ENCODE measurements at places on chromosomes 7 and 10.

DNA sequence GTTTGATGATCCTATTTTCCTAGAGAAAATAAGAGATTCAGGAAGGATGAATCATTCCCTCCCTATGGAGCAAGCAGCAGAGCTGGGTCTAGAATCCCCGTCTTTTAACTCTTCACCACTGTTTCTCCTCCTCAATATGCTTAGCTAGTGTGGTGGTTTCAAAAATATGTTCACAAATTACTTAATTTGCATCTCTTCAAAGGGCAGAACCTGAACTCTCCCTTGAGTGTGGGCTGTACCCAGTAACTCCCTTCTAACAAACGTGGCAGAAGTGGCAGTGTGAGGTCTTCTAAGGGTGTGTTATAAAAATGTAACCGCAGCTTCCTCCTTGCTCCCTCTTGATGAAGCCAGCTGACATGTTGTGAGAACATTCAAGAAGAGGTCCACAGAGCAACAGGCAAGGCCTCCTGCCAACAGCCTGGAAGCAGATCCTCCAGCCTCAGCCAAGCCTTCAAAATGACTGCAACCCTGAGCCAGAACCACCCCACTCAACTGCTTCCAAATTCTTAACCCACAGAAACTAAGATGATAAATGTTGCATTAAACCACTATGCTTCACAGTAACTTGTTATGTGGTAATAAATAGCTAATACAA lies 36.6 kb downstream of the SRPK2 start:
- DNase-seq, result peak; percentile 98

GRCh38 chr7:107170051-107170915 lies 1.5 kb downstream of the HBP1 start:
- no peak for DNase-seq

DNA sequence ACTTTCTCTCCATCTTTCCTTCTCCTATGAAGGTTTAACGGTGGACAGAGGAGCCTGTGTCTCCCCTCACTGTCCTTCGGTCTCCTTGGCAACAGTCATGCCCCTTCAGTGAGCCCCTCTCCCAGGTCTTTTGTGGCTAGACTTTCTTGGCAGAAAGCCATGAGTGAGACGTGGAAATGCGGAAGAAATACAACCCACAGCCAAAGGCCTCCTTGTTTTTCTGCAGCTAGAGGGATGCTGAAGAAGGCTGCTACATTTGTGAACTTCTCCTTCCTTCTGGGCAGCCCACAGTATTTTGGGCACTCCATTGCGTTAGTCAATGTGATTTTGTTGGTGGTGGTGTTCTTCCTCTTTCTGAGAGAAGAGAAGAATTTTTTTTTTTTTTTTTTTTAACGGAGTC lies 333.7 kb upstream of the PODXL start:
- DNase-seq, result no peak

DNA sequence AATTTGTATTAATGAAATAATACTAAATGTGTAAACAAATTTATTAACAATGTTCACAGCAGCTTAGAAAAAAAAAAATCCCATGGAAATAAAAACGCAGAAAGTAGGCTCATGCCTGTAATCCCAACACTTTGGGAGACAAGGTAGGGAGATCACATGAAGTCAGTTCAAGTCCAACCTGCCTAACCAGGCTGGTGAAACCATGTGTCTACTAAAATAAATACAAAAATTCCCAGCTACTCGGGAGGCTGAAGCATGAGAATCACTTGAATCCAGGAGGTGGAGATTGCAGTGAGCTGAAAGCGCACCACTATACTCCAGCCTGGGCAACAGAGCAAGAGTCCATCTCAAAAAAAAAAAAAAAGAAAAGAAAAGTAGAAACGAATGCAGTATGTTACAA lies 36.2 kb downstream of the LARP4B start:
- DNase-seq, result no peak

DNA sequence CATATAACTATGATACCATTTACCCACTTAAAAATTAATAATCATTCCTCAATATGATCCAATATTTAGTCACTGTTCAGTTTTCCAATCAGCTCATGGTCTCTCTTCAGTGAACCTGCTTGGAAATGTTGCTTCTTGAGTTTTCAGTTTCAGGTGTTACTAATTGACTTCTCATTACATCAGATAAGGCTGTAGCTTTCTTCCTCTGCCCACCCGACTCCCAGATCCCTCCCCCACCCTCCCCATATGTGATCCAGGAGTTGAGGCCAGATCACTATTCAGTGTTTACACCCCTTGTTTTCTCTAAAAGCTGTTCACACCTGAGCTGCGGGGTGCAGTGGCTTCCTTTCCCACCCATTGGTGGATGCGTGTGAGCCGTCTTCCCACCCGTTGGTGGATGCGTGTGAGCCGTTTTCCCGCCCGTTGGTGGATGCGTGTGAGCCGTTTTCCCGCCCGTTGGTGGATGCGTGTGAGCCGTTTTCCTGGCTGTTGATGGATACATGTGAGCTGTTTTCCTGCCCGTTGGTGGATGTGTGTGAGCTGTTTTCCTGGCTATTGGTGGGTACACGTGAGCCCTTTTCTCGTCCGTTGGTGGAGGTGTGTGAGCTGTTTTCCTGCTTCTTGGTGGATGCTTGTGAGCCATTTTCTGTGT lies 3.2 kb upstream of the MTG1 start:
- DNase-seq, result no peak

DNA sequence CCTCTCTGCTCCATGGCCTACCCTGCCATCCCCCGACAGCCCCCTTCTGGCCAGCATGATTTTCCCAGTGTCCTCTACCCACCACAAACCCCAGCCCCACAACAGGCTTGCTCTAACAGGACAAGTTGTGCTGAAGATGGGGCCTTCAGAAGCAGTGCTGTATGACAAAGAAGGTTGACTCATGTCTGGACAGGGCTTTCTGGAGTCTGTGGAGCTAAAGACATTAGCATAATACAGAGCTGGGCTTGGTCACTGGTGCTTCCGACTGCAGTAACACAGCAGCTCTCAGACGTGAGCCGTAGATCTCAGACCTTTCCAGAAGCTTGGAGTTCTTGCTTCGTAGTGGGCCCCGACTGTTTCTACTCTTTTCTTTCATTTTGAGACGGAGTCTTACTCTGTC lies 100.5 kb downstream of the GTF2IRD1 start:
- DNase-seq, result no peak

DNA sequence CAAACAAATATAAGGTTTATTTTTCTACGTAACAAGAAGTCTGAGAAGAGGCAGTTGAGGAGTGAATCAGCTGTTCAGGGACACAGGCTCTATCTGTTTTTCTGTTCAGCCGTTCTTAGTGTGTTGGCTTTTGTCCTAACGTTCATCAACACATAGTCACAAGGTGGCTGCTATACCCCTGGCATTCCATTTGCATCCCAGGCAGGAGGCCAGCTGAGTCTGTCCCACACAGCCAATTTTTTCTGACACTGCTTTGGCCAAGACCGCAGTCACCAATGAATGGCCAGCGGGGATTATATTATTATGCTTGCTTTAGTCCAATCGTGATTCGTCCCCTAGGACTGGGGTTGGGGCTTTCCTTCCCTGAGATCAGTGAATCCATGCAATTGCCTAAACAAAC lies 143.4 kb upstream of the CHST15 start:
- DNase-seq, result no peak

- no peak for DNase-seq
These were observed 47.9 kb upstream of the DOCK1 start for GRCh38 chr10:126857178-126857806.

DNA sequence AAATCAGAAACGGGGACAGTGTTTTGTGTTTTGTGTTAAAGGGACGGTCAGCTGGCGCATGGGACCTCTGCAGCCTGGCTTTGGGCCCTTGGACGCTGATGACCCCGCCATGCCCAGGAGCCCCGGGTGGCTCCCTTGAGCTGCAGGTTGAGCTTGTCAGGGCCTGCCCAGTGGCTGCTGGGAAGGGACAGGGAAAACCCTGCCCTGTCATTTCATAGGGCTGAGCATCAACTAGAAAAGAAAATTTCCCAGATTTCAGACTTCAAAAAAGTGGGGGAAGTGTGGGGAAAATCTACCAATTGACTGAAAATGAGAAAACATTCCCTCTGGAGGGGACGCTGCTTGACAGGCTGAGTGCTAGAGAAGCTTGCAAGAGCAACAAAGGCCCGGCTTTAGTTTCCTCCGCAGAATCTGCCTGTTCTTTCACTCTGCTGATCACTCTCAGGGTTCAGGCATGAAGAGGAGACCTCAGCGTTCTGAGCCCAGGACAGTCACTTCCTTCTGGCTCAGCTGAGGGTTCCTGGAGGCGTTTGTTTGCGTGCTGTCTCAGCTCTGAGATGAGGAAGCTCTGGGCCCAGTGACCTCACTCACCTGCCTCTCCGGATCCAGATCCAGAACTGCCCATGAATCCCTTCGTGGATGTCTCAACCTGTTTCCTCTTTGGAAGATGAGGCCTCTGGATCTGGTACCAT lies 18.6 kb upstream of the DNAJB6 start:
- DNase-seq, result peak; percentile 29

DNA sequence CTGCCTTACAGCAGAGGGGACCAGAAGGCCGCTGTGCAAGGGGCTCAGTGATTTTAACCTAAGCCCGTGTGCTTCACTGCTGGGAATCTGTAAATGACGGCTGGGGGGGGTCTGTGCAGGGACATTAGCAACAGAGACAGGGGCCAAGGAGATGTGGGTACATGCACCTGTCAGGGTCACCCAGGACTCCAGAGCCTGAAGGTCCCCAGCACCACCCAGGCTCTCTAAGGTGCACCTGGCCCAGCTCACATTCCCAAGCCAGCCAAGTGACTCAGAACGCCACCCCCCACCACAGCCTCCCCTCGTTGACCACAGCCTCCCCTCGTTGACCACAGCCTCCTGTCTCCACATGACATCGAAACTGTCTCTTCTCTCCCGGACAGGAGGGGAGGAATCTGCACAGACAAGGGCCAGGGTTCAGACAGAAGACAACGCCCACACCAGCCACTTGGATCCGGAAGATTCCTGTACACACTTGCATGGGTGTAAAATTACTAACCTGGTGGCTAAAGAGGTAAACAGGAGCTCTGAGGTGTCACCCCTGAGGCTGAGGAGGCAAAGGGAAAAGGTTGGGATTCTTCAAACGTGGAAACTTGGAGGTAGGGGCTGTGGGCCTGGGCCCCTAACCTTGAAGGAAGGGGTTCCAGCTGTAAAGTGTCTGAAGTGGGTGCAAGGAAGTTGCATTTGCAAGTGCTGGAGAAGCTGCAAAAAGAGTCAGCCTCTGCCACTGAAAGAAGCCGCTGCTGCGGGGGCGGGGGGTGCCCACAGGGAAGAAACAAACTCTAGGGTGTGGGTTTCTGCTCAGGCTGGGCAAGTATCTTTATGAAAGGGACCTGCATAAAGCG lies 27.0 kb downstream of the CALML3 start:
- DNase-seq, result no peak

GRCh38 chr7:107951172-107951787 lies 51.7 kb downstream of the LAMB1 start:
- DNase-seq, result no peak

GRCh38 chr7:30369879-30370278 lies 85.5 kb downstream of the ZNRF2 start:
- no peak for DNase-seq

- no peak for DNase-seq
These were observed 8.9 kb downstream of the MYO1G start for GRCh38 chr7:44969701-44970522.

GRCh38 chr7:115911465-115911864 lies 119.1 kb downstream of the TFEC start:
- DNase-seq, result no peak

DNA sequence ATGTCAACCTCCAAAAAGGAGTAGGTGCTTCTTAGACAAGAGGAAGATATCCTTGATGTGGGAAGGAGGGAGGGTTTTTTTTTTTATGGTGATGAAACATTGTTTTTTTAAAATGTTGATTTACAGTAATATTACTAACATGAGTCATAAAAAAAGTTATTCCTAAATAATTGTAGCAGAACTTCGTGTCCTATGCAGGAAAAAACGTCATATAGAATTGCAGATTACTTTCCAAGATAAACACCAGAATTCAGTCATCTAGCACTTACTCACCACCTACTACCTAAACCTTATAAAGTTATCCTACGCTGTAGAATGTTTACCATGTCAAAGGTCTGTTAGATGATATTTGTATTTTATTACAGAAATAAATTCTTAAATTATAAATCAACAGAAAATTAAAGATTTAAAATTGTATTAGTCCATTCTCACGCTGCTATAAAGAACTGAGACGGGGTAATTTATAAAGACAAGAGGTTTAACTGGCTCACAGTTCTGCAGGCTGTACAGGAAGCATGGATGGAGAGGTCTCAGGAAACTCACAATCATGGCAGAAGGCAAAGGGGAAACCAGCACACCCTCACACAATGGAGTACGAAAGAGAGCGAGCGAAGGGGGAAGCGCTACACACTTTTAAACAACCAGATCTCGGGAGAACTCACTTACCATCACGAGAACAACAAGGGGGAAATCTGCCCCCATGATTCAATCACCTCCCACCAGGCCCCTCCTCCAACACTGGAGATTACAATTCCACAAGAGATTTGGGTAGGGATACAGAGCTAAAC lies 105.2 kb upstream of the NEBL start:
- no peak for DNase-seq

GRCh38 chr7:98387544-98388226 lies 13.2 kb downstream of the BAIAP2L1 start:
- DNase-seq, result no peak

GRCh38 chr7:89549768-89550167 lies 604.5 kb upstream of the STEAP1 start:
- DNase-seq, result no peak

DNA sequence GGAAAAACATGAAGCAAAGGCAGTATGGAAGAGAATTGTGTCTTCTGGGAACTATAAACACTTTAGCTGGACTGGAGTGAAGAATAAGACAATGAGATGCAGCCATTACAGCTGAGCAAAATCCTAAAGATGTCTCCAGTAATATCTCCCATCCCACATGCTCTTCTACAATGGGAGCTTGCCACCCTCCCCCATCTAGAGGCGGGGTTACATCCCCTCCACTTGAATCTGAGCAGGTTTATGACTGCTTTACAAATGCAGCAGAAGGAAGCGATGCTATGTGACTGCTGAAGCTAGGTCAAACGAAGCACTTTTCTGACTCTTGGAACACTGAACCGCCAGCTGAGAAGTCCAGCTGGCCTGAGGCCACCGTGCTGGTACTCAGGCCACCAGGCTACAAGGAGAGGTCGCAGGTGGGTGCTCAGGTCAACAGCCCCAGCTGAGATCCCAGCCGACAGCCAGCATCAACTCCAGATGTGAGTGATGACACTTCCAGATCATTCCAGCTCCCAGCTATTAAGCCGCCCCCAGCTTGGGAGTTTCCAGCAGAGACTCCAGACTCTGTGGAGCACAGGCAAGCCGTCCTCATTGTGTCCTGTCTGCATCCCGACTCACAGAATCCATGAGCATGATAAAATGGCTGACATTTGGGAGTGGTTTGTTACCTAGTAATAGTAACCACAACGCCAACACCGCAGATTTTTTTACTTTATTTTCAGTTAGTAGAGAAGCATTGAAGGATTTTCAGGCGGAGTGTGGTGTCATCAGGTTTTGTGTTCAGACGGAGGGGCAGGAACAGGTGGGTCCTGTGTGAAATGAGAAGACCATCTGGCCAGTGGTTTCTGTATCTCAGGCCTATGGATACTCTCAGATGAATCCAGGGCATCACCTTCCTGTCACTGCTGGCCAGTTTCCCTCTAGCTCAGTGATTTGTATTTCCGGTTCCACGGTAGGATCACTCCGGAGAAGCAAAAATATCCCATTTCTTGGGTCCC lies 89.3 kb downstream of the NPY start:
- no peak for DNase-seq

GRCh38 chr7:131522325-131522930 lies 34.0 kb downstream of the PODXL start:
- DNase-seq, result peak; percentile 40

GRCh38 chr10:93443481-93443880 lies 38.7 kb downstream of the MYOF start:
- no peak for DNase-seq

All from AG10803 (cell line).